B cell (primary cell): ENCODE measurements at places on chromosomes 6 and 20. TPM values are rescaled to one million over a fixed set of nuclear protein-coding genes. Genes with fewer than 3 reads are reported as not detected.

DNA sequence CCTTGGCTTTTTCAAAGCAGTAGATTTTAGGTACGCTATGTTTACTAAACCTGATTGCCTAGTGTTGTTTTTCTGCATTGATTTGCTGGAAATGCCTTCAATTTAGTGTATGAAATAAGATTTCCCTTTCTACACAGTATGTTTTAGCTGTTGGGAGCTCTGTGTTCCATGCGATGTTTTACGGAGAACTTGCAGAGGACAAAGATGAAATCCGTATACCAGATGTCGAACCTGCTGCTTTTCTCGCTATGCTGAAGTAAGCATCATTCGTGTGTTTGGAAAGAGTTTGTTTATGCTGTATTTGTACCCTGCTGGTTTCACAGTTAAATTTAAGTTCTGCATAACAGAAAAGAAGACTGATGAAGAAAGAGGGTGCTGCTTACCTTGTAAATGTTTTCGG, 1.9 kb downstream of the BTBD3 start:
- no peak overlapping the region for H3K4me3 ChIP-seq
- DNase-seq, result no peak
- no peak overlapping the region for H3K27ac ChIP-seq
- no peaks in the 10 kb centered on the region for H3K27me3 ChIP-seq

DNA sequence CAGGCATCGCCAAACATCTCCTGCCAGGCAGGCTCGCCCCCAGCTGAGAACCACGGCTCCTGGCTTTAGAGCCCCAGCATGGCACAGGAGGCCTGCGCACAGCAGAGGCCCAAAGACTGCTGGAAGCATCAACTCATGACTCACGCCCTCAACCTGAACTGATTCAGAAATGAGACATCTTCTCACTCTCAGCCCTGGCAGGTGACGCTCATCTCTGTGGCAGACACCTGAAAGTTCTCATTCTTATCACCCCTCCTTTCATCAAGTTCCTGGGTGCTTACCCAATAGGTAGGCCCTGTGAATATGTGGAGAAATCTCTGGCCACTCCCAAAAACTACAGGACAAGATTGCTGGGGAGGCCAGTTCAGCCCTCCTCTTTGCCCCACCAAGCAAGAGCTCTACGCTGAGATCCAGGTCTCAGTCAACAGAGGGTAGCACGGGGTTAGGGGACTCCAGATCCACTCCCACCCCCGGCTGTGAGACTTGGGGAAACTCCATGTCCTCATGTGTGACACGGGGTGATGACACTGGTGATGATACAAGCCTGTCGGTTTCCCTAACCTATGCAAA, 11.3 kb downstream of the NFATC2 start:
- peak; percentile 54 for DNase-seq
- H3K27me3 ChIP-seq, result no peaks in the 10 kb centered on the region
- peak overlapping the region; percentile 13 for H3K27ac ChIP-seq
- peaks cover 12% of the 10 kb centered on the region for H3K36me3 ChIP-seq

DNA sequence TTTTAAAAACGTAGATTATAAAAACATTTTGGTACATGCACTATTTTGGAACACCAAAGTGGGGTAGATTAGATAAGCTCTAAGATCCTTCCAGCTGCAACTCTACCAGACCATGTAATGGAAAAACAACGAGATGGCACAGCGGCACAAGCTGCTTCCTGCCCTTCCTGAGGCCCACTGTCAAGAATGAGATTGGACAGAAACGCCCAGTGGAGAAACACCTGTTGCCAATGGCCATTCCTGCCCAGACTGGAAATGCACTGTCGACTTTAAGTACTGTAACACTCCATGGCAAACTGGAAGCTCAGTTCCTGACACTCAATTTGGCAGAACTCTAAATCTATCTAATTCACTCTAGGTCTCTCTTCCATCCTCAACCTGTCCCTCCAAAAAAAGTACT, 21.4 kb downstream of the EDEM2 start:
- no peak overlapping the region for H3K4me3 ChIP-seq
- no peaks in the 10 kb centered on the region for H3K4me1 ChIP-seq
- H3K36me3 ChIP-seq, result peaks cover 7% of the 10 kb centered on the region

DNA sequence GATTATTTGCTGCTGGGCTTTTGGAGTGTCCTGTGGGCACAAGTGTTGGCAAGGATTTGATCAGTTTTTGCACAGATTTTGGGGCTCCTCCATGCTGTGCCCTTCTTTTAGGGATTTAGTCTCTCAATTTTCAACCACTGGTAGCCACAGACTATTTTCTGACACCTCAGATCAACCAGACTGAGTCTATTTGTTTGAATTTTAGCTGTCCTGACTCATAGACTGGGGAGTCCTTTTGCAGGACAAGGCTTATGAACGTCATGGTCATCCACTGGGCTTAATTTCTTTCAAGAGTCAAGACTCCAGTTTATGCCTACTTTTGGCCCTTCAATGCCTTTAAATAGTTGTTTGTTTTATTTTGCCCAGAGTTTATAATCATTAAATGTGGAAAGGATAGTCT, 59.3 kb downstream of the BCKDHB start:
- H3K27me3 ChIP-seq, result no peaks in the 10 kb centered on the region
- peaks cover 7% of the 10 kb centered on the region for H3K4me1 ChIP-seq
- peaks cover 10% of the 10 kb centered on the region for H3K36me3 ChIP-seq

GRCh38 chr6:42326248-42326647, 108.6 kb upstream of the MRPS10 start:
- H3K4me3 ChIP-seq, result no peak overlapping the region
- no peak overlapping the region for H3K27ac ChIP-seq
- DNase-seq, result no peak
- H3K4me1 ChIP-seq, result no peaks in the 10 kb centered on the region
- no peaks in the 10 kb centered on the region for H3K36me3 ChIP-seq

DNA sequence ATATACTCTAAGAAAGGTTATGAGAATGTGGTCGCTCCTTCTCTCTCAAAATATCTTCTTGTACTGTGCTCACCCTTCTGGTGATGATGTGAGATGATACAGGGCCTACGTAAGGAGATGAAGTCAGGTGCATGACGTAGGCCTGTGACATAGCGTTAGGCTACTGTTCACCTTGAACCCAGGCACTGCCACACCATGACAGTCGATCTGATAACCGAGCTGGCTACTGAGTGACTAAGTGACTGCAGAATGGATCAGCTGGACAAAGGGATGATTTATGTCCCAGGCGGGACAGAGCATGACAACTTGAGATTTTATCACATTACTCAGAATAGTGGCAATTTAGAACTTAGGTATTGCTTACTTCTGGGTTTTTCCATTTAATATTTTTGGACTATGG, 11.2 kb downstream of the SLC24A3 start:
- H3K27me3 ChIP-seq, result no peaks in the 10 kb centered on the region
- H3K4me3 ChIP-seq, result no peak overlapping the region
- no peaks in the 10 kb centered on the region for H3K4me1 ChIP-seq
- H3K36me3 ChIP-seq, result no peaks in the 10 kb centered on the region
- no peak overlapping the region for H3K27ac ChIP-seq

DNA sequence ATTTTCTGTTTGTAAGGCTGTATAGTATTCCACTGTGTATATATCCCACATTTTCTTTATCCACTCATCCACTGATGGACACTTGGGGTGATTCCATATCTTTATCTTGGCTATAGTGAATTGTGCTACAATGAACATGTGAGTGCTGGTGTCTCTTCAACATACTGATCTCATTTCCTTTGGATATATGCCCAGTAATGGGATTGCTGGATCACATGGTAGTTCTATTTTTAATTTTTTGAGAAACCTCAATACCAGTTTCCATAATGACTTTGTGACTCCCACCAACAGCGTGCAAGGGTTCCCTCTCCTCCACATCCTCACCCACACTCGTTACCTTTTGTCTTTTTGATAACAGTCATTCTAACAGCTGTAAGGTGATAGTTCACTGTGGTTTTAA, 166.0 kb downstream of the ARHGAP18 start:
- no peaks in the 10 kb centered on the region for H3K27me3 ChIP-seq
- H3K27ac ChIP-seq, result no peak overlapping the region
- DNase-seq, result no peak
- H3K36me3 ChIP-seq, result no peaks in the 10 kb centered on the region
- no peak overlapping the region for H3K4me3 ChIP-seq

DNA sequence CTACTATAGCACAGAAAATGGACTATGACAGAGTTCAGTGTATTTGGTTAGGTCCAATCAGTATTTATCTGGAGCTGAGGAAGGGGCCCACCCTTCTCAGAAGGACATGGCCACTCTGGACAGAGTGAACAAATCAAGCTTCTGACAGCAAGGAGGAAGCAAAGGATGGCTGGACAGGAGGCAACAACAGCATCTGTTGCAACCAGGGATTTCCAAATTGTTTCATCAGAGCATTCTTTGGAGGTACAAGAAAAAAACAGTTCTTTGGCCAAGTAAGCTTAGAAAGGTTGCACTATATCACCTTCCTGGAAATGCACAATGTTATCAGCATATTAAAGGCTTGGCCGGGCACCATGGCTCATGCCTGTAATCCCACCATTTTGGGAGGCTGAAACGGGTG, 118.7 kb upstream of the SLC22A16 start:
- no peak overlapping the region for H3K27ac ChIP-seq
- no peaks in the 10 kb centered on the region for H3K36me3 ChIP-seq
- H3K4me1 ChIP-seq, result peaks cover 7% of the 10 kb centered on the region
- H3K27me3 ChIP-seq, result no peaks in the 10 kb centered on the region

DNA sequence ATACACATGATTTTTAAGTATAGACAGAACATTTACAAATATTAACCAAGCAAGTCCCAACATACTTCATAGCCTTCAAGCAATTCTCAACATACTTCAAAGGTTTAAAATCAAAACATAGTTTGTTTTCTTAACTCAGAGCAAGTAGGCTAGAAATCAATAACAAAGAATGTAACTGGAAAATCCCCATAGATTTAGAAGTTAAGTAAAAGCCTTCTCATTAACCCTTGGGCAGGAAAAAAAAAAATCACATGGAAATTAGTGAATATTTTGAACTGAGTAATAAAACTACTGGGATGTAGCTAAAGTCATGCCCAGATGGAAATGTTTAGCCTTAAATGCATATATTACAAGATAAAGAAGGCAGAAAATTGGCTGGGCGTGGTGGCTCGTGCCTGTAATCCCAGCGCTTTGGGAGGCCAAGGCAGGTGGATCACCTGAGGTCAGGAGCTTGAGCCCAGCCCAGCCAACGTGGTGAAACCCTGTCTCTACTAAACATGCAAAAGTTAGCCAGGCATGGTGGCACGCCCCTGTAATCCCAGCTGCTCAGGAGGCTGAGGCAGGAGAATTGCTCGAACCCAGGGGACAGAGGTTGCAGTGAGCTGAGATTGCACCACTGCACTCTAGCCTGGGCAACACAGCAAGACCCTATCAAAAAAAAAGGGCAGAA, 316.1 kb downstream of the TAF4 start:
- no peaks in the 10 kb centered on the region for H3K27me3 ChIP-seq
- no peaks in the 10 kb centered on the region for H3K36me3 ChIP-seq
- H3K4me3 ChIP-seq, result no peak overlapping the region
- no peaks in the 10 kb centered on the region for H3K4me1 ChIP-seq
- no peak overlapping the region for H3K27ac ChIP-seq

Gene GTSF1L
- total RNA-seq, result 0.84 TPM in 1 of 2 replicates, not detected in the other

Gene NKX2-4
- total RNA-seq, result not detected in 2 replicates

DNA sequence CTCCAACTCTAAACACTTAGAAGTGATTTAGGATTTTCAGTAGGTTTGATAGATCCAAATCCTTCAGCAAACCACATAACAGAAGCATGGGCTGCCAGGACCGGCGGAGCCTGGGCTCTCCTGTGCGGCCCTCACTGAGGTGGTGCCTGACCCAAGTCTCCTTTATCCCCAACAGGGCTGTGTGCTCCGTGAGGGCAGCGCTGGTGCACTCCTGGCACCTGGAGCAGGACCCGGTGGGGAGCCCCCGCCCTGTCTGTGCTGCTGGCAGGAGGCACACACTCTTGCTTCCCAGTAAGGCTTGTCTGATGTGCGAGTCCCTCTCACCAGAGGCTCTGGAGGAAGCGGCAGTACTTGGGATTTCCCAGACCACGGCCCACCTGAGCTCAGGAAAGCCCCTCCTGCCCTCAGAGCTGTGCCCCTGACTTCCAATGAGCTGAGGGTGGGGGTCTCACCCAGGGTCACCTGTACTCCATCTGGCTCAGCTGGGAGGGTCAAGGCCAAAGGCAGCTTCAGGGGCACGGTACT, 56.2 kb downstream of the PYGB start:
- no peaks in the 10 kb centered on the region for H3K27me3 ChIP-seq
- H3K27ac ChIP-seq, result no peak overlapping the region
- H3K4me1 ChIP-seq, result no peaks in the 10 kb centered on the region

- peak overlapping the region; percentile 80 for H3K27ac ChIP-seq
- peak; percentile 82 for DNase-seq
- H3K4me3 ChIP-seq, result peak overlapping the region; percentile 54
- no peaks in the 10 kb centered on the region for H3K27me3 ChIP-seq
- H3K4me1 ChIP-seq, result peaks cover 21% of the 10 kb centered on the region
Measured at GRCh38 chr6:129490521-129491255, 219.3 kb downstream of the ARHGAP18 start.

Gene SLC35D3
- not detected in 2 replicates for total RNA-seq

GRCh38 chr6:101435038-101435437, 41.5 kb downstream of the GRIK2 start:
- H3K36me3 ChIP-seq, result no peaks in the 10 kb centered on the region
- no peak for DNase-seq
- no peak overlapping the region for H3K27ac ChIP-seq
- H3K27me3 ChIP-seq, result no peaks in the 10 kb centered on the region
- no peaks in the 10 kb centered on the region for H3K4me1 ChIP-seq

DNA sequence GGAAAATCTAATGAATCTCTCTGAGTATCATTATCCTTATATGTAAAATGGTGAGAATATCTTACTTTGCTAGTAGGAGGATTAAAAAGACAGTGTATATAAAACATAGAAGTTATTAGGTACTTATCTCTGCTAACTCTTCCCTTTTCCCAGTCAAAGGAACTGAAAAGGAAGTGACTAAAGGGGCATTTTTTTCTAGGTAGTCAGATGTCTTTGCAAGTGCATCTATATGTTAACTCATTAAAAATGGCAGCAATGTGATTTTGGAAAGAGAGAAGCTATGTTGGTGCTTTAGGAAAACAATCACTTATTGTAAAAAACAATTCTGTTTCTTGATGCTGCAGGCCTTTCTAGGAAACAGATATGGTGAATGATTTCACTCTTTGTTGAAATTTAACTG, 180.9 kb downstream of the SAMD5 start:
- no peak for DNase-seq
- H3K36me3 ChIP-seq, result no peaks in the 10 kb centered on the region
- no peak overlapping the region for H3K4me3 ChIP-seq
